H4 (cell line): ENCODE measurements at places on chromosomes 16 and 17. TPM values are rescaled to one million over a fixed set of nuclear protein-coding genes. Genes with fewer than 3 reads are reported as not detected.

DNA sequence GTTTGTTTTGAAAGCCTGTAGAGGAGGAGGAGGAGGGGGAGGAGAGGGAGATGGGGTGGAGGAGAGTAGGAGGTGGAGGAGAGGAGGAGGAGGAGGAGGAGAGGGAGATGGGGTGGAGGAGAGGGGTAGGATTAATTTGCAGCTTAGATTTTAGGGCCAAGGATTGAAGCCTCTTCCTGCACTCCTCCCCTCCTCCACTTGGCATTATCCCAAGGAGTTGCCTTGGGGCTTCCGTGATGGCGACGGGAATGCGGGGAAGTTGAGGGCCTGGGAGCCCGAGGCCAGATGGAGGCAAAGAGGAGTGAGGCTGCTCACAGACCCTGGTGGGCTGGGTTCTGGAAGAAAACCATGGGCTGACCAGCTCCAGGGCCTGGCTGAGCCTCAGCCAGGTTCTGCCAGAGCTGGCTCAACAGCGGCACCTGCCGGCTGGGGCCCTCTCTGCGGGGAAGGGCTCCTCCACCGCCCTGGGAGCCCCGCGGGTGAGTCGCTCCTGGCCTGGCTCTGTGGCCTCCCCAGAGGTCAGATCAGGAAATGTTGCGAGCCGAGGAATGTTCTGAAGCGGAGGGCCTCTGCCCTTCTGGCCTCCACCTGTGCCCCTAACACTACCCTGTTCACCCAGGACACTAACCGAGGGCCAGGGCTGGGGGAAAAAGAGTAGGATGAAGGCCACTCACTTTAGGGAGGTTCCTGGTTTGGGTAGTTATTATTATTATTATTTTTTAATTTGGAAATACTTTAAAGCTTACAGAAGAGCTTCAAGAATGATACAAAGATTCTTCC lies 23.9 kb upstream of the FMNL1 start:
- peak; percentile 79 for DNase-seq

GRCh38 chr17:57114085-57114673 lies 29.1 kb downstream of the AKAP1 start:
- DNase-seq = peak; percentile 35

DNA sequence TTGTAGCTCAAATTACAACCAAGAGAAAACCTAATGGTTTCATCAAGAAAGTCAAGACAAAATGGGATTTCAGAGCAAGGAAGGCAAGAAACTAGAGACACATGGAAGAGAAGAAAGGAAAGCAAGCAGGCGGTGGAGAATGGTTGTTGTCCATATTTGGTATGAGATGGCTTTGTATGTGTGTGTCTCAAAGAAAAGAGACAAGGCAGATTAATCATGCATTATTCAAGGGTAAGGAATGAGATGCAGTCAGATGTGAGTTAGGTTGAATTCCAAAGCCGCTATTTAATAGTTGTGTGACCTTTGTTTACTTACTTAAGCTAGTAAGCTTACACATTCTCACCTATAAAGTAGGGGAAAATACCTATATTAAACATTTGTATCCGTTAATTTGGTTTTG lies 1029.6 kb downstream of the CDH11 start:
- peak; percentile 45 for DNase-seq

Gene KRT33B
- not detected in 2 replicates for total RNA-seq
